Astrocyte (in vitro differentiated cells and primary cell): ENCODE measurements at places on chromosomes 4 and X.

DNA sequence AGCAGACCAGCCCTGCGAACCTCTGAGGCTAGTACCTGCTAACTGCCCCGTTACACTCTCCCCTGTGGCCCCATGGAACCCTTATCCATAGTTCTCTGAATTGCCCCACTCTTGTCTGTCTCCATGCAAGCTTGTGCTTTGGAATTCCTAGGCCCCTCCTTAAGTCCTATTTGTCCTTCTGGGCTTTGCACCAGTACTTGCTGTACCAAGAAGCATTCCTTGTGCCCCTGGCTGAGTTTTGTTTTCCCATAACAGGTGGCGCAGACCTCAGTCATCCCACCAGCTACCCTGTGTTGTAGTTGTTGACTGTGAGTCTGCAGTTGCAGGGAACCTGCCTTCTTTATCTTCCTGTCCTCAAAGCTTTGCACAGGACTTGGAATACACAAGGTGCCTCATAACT, 147.9 kb downstream of the AMMECR1 start:
- DNase-seq, result no peak

GRCh38 chr4:147599769-147600168, 17.4 kb upstream of the TMEM184C start:
- peak; percentile 72 for DNase-seq

GRCh38 chr4:16123356-16124084, 39.7 kb upstream of the PROM1 start:
- DNase-seq, result no peak

DNA sequence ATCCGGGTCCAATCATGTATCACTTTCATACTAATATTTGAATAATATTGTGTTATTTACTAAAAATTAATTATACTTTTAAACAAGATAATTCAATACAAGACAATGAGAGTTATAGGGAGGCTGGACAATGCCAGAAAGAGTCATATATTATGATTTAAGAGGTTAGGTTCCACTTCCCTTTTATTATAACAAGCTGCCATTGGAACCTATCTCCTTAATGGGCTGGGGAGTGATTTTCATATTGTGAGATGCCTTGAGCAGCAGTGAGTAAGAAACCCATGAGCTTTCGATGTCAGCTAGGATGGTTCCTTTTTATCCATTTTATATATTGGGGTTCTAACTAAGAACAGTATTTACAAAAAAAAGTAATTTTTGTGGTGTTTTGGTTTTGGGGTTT, 91.8 kb downstream of the MAB21L2 start:
- no peak for DNase-seq

GRCh38 chr4:182745237-182745636, 171.9 kb downstream of the DCTD start:
- DNase-seq, result no peak

GRCh38 chr4:48483777-48484493, 792 bp downstream of the SLC10A4 start:
- no peak for DNase-seq
